ENCODE measurements at places on chromosomes 13 and 19. TPM values are rescaled to one million over a fixed set of nuclear protein-coding genes. Genes with fewer than 3 reads are reported as not detected.

- H3K27ac ChIP-seq = no peak overlapping the region
- no peak overlapping the region for H3K4me3 ChIP-seq
- H3K36me3 ChIP-seq = peaks cover 1% of the 10 kb centered on the region
Measured at GRCh38 chr13:32135655-32136054, 104.1 kb downstream of the FRY start.

- DNase-seq = no peak
- no peak overlapping the region for H3K4me3 ChIP-seq
- H3K4me1 ChIP-seq = peaks cover 2% of the 10 kb centered on the region
- H3K27me3 ChIP-seq = no peaks in the 10 kb centered on the region
- no peak overlapping the region for H3K27ac ChIP-seq
Measured at GRCh38 chr13:108037348-108037747, 178.0 kb downstream of the LIG4 start.

DNA sequence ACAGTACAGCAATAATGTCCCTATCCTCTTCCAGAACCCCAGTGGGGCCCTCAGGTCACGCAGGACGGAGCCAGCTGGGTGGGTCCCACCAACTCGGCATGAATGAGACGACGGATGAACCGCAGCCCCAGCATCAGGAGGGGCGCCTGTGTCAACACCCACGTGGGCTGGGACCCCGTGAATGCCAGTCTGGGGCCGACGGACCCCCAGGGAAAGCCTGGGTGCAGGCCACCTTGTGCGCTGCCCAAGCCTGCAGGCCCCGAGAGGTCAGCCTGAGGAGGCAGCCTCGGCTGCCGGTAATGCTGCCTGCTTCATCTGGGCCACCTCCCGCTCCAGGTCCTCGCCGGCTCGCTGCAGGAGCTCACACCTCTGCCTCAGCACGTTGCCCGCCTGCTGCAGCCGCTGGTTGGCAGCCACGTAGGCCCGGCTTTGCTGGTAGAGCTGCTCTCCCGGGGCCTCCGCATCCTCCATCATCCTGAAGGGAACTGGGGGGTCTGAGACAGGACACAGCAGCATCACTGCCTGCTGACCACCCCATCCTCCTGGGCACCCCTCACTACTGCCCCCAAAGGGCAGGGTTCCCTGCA is 4.2 kb downstream of the C19orf25 start:
- H3K4me3 ChIP-seq = no peak overlapping the region
- no peak for DNase-seq
- H3K27ac ChIP-seq = no peak overlapping the region
- peaks cover 3% of the 10 kb centered on the region for H3K36me3 ChIP-seq
- H3K27me3 ChIP-seq = peaks cover 22% of the 10 kb centered on the region

Gene WDR62
- total RNA-seq = 9.2 TPM

Data from progenitor cell of endocrine pancreas (in vitro differentiated cells).